ENCODE measurements at places on chromosomes 11 and 22. TPM values are rescaled to one million over a fixed set of nuclear protein-coding genes. Genes with fewer than 3 reads are reported as not detected.

DNA sequence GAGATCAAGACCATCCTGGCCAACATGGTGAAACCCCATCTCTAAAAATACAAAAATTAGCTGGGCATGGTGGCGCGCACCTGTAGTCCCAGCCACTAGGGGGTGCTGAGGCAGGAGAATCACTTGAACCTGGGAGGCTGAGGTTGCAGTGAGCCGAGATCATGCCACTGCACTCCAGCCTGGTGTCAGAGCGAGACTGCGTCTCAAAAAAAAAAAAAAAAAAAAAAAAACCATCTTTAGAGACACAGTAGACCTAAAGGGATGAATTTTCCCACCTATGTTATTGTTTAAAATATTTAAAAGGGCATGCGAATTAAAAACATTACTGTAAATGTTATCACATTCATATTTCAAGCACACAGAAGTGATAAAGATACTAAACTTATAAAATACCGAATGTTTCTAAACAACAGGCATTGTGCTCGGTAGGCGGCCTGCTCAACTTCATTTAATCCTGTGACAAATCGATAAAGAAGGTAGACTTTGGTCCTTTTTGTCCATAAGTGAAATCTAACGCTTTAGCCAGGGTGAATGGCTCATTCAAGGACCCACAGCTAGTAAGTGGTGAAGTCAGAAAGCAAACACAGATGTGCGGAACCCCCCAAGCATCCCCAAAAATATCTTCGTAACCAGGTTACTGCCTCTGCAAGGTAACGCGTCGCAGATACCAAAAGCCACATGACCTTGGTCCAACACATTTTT is 16.1 kb downstream of the NCAPD3 start:
- DNase-seq = peak; percentile 19

GRCh38 chr11:134572741-134573675 is 161.0 kb upstream of the B3GAT1 start:
- DNase-seq = no peak

GRCh38 chr11:57345555-57346211 is 7.5 kb downstream of the P2RX3 start:
- DNase-seq = peak; percentile 54

- DNase-seq = no peak
These were observed 72.2 kb downstream of the KCNQ1 start for GRCh38 chr11:2517016-2517385.

GGTLC2 gene
- total RNA-seq = not detected

LRRC4C gene
- total RNA-seq = not detected

DNA sequence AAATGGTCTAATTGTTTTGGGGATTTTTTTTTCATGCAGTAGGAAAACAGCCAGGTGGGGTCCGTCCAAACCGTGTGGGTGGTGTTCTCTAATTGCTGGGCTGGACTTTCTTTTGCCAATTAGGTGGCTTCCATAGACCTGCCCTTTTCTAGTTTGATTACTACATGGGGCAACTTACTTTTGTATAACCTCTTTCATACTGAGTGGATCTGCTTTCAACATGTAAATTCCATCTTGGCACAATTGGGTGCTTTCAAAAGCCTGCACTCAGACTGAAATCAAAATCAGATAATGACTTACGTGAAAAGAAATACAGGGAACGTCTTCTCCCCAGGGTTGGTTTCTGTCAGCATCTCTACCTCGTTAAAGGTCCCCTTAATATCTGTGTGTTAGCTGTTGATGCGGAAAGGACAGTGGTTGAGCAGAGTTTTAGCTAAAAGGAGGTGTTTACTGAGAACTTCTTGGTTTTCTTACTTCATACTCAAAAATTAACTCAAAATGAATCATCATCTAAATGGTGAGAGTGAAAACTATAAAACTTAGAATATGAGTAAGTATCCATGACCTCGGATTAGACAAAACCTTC is 72.1 kb downstream of the BARX2 start:
- no peak for DNase-seq

TMEM218 gene
- total RNA-seq = 37.2 TPM

EMID1 gene
- not detected for total RNA-seq

DNA sequence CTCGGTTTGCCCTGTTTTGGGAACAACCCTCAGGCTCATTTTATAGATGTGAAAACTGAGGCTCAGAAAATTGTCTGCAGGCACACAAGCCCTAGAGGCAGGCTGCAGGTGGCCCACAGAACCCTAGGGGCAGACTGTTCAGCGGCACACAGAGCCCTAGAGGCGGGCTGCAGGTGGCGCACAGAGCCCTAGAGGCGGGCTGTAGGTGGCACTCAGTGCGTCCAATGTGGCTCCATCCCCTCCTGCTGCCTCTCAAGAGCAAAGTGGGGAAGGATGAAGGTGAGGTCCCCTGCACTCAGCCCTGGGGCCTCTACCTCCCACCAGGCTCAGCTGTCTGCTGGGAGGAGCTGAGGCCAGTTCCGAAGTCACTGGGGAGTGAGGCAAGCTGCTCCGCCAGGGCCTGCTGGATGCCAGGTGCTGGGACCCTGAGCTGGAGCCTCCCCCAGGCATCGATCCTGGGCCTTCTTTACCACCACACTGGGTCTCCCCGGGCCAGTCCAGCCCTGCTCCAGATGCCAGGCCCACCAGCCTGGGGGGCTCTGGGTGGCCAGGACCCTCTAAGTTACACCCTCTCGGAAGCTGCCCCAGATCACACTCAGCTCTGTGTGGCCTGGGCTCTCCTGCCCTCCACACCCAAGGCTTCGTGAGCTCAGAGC is 2.3 kb downstream of the ACY3 start:
- no peak for DNase-seq

DEPDC7 gene
- 14.7 TPM for total RNA-seq

DNA sequence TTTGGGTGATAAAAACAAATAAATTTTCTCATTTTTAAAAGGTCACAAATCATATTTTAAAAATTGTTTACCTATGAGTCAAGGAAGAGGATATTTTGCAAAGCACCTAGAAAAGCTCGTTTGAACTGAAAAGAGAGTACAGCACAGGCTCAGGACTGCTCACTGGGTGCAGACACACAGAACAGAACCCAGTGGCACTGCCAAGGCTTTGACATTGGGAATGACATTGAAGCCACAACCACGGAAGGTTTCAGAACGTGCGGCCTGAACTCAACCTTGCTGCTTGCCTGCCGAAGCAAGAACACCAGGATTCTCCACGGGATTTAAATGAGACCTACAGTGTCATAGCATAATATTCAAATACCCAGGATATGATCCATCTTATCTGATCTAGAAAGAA is 597.1 kb upstream of the B3GAT1 start:
- DNase-seq = no peak

DNA sequence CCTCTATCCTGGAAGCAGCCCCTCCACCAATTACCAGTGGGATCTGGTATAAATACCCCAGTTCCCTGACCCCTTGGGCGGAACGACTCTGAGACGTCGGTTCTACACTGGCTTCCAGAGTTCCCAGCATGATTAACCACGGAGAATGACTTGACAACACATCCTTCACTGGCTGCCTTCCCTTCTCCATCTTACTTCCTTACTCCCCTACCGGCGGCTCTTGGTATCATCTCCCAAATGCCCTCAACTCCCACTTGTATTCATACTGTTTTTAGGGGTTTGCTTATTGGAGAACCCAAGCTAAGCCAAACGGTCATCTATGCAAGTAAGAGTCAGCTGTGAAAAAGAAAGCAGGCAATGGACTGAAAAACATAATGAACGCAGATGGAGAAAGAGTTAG is 56.1 kb downstream of the APOL3 start:
- no peak for DNase-seq

C11orf21 gene
- 1.6 TPM for total RNA-seq

GRCh38 chr11:94131047-94131717 is 2.5 kb downstream of the PANX1 start:
- no peak for DNase-seq

- no peak for DNase-seq
These were observed 152.8 kb downstream of the TBC1D22A start for GRCh38 chr22:46914916-46915894.

GRCh38 chr11:111933872-111934271 is 3.3 kb upstream of the DIXDC1 start:
- no peak for DNase-seq

DNA sequence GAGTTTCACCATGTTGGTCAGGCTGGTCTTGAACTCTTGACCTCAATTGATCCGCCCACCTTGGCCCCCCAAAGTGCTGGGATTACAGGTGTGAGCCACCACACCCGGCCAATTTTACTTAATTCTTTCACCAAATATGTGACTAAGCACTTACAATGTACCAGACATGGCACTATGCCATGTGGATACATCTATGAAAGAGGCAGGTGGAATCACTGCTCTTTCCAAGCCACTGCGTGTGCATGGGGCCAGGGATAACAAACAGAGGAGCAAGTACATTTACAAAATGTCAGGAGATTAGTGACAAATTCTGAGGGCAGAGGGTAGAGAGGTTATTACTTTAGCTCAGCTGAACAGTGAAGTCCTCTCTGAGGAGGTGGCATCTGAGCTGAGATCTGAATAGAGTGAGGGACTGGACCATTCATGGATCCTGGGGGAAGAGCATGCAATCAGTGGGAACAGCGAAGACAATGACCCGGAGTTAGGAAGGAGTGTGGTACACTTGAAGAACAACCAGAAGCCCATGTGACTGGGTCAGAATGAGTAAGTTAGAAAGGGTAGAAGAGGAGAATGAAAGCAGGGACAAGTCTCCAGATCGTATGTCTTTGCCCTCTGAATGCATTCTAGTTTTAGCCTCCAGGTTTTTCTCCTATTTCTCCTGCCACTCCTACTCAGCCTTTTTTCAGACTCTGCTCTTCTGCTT is 38.3 kb upstream of the GRAMD1B start:
- DNase-seq = no peak

- DNase-seq = peak; percentile 66
These were observed 138.2 kb downstream of the NECTIN1 start for GRCh38 chr11:119590651-119591351.

TMPRSS4 gene
- total RNA-seq = not detected

NXPE1 gene
- total RNA-seq = not detected

DNA sequence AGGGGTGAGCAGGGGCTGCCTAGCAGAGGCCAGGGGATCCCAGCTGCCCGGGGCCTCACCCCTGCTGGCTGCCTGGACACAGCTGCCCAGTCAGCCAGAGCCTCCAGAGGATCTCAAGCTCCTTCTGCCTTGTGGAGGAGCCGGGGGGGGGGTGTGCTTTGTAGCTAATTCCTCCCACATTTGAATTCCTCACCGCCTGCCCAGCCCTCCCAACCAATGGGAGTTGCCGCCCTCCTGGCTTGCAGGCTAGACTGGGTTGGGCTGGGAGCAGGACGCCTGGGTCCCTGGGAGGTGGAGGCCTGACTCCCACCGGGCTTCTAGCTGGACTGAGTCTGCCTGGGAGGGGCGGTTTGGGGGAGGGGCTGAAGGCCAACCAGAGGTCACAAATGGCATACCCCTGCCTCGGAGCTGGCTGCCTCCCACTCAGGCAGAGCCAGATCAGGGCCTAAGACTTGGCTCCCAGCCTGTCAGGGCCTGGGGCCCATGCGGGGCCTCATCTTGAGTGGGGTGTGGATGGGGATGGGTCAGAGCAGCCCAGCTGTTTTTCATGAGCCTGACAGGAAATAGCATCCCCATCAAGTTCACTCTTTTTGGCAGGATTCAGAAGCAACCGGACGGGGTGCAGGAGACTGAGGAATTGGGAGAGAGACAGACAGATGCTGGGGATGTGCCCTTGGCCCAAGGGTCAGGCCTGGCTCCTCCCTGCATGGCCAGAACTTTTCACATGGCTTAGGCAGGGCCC is 29.2 kb upstream of the PDE2A start:
- DNase-seq = no peak

GRCh38 chr11:42951266-42951665 is 360.5 kb upstream of the API5 start:
- no peak for DNase-seq

RIMBP3B gene
- 0.20 TPM for total RNA-seq

Data from RPMI7951 (cell line).